Skin of body (tissue), 3 donors: ENCODE measurements at places on chromosomes 2 and 18. TPM values are rescaled to one million over a fixed set of nuclear protein-coding genes. Genes with fewer than 3 reads are reported as not detected.

PRSS56 gene
- total RNA-seq, result not detected

UGT1A8 gene
- total RNA-seq, result not detected

POTEC gene
- total RNA-seq, result not detected

CACNB4 gene
- total RNA-seq, result 16.3 TPM

RBMS1 gene
- total RNA-seq, result 112 TPM

ABCG8 gene
- under 0.01 TPM for total RNA-seq

UGT1A10 gene
- not detected for total RNA-seq

NTSR2 gene
- 0.10 TPM for total RNA-seq

ASB3 gene
- total RNA-seq, result 30.4 TPM

TUBA4B gene
- not detected for total RNA-seq

SLC16A14 gene
- total RNA-seq, result 8.2 TPM

CRYGB gene
- total RNA-seq, result not detected

RFX8 gene
- total RNA-seq, result 1.2 TPM

ZNF396 gene
- total RNA-seq, result 1.6 TPM
